Effector memory CD4-positive, alpha-beta T cell (primary cell): ENCODE measurements at places on chromosomes 16 and 17.

GRCh38 chr17:2814049-2814448, 17.8 kb downstream of the RAP1GAP2 start:
- DNase-seq: no peak

- no peak for DNase-seq
These were observed 6.0 kb upstream of the DCXR start for GRCh38 chr17:82043507-82043906.

DNA sequence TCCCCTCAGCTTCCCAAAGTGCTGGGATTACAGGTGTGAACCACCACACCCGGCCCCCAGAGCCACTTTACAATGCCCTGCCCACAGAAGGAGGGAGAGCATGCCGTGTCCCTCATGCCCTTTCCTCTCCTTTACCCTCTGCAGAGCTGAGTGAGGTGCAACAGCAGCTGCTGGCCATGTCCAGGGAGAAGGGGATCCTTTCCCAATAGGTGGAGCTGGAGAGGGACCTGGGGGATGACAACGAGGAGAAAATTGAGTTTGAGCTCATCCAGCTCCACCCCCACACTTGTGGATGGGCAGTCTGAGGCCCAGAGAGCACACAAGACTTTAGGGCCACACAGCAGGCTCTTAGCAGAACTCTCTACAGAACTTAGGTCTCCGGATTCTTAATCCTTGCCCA, 7.9 kb upstream of the GSDMA start:
- no peak for DNase-seq

- DNase-seq: no peak
These were observed 107.1 kb downstream of the USP22 start for GRCh38 chr17:20935740-20936139.

- no peak for DNase-seq
These were observed 200.3 kb downstream of the SEC14L1 start for GRCh38 chr17:77341069-77341541.

DNA sequence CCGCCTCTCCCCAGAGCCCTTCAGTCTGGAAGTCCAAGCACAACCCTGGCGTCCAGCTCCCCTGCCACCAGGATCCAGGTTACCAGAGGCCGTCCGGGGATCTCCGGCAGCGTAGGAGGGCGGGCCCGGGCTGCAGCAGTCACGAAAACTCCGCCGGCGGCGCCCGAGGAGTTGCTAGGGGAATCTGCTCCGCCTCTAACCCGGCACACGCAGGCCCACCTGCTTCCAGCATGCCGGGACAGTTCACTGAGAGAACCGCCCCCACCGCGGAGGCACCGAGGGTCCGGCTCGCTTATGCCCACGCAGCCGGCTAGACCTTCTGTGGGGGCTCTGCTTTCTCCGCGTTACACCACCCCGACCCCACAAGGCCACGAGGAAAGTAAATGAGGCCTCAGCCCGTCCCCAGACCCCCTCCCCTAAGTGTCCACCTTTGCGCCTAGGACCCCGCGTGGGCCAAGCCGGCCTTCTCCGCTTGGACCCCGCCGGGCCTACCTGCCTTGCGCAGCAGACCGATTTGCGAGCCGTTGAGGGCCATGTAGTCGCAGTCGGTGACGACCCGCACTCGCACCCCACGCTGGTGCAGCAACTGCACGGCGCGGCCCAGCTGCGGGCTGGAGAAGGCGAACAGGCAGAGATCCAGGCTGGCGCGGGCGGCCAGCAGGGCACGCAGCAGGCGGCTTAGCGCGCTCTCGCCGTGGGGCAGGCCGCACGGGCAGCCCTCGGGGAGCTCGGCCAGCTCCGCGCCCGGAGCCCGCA, 587 bp downstream of the PLD6 start:
- DNase-seq: peak; percentile 31

DNA sequence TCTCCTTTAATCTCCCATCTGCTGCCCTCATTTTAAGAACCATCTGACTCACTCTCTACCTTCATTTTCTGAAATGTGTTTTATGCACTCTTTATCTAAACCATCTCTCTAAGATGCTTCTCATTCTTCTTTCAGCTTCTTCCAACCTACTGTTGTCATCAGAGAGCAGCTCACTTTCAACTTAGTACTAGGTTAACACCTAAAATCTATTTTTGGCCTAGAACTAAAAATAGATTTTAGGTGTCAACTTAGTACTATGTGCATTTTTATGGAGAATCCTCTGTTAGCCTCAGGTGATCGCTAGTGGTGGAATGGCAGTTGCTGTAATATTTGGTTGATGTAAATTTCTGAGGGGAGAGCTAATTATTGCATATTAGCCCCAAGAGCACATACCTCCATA, 277.1 kb downstream of the KCNJ2 start:
- DNase-seq: no peak

DNA sequence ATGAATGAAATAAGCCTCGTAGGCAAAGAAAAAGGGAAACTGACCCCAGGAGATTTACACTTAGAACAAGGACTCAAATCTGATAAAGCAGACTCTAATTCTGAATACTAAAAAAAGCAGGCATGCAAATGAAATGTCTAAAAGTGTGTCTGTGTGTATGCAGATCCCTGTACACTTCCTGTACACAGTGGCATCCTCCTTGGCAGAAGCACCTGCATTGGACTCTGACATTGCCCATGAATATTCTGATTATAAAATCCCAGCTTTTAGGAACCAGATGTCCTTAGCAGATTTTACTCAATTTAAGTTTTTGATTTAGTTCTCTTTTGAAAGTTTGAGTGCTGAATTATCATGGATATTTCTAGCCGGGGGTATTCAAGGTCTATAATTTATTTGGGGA, 306.0 kb upstream of the CDH8 start:
- DNase-seq: no peak

DNA sequence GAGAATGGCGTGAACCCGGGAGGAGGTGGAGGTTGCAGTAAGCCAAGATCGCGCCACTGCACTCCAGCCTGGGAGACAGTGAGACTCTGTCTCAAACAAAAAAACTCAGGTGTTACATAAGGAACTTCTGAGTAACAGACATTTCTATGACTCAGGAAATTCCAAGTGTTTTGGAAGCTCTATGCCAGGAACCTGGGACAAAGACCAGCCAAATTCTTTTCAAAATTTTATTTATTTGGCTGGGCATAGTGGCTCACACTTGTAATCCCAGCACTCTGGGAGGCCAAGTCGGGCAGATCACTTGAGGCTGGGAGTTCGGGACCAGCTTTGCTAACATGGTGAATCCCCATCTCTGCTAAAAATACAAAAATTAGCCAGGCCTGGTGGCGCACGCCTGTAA, 5.2 kb upstream of the SH2B1 start:
- no peak for DNase-seq

- DNase-seq: no peak
These were observed 26.6 kb downstream of the C16orf74 start for GRCh38 chr16:85724126-85724879.

- DNase-seq: no peak
These were observed 18.6 kb downstream of the ST6GALNAC2 start for GRCh38 chr17:76566988-76567431.

- no peak for DNase-seq
These were observed 100.7 kb downstream of the LYRM1 start for GRCh38 chr16:21001262-21001661.

GRCh38 chr17:31794111-31794510, 64.9 kb downstream of the COPRS start:
- DNase-seq: no peak

DNA sequence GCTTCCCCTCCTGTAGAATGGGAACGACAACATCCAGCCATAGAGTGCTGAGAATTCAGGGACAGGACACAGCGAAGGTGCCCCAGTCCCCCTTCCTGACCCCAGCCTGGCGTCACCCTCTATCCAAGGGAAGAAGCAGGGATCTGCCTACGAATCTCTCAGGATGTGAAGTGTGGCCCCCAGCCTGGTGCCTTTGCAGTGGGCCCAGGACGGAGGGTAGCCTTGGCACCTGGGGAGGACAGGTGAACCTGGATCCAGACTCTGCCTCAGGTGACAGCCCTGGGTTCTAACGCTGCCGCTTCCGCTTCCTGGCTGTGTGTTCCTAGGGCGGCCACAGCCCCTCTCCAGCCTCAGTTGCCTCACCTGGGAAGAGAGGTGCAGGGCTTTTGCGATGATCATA, 36.4 kb downstream of the JPH3 start:
- DNase-seq: no peak

- DNase-seq: no peak
These were observed 21.0 kb upstream of the ENDOV start for GRCh38 chr17:80393961-80394360.

GRCh38 chr16:80580109-80580832, 39.5 kb downstream of the DYNLRB2 start:
- peak; percentile 14 for DNase-seq

GRCh38 chr16:57144027-57144426, 41.8 kb downstream of the PSME3IP1 start:
- no peak for DNase-seq

- no peak for DNase-seq
These were observed 24.9 kb upstream of the BEAN1 start for GRCh38 chr16:66402166-66402565.

GRCh38 chr16:25111403-25112166, at the start of gene LCMT1:
Gene LCMT1, plus strand, starts transcription at chr16:25111742. Its CDS starts 142 bp downstream, at chr16:25111884.
- DNase-seq: peak; percentile 88

DNA sequence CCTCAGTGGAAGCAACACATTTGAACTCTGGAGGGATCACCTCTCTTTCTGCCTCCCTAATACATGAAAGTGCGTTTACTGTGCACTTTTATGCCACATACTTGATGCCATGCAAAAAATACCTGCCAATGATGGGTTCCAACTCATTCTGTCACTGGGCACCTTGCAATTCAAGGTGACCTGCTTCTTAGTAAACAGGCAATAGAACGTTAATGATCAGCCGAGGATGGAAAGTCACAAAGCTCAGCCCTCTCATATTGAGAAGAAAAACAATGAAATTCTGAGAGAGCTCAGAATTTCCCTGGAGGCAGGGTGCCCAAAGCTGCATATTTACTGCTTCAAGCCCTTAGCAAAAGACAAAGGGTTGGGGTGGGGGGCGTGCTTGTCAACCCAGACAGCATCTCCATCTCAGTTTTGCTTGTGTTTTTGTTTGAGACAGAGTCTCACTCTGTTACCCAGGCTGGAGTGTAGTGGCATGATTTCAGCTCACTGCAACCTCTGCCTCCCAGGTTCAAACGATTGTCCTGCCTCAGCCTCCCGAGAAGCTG, 23.2 kb downstream of the LITAF start:
- DNase-seq: no peak

DNA sequence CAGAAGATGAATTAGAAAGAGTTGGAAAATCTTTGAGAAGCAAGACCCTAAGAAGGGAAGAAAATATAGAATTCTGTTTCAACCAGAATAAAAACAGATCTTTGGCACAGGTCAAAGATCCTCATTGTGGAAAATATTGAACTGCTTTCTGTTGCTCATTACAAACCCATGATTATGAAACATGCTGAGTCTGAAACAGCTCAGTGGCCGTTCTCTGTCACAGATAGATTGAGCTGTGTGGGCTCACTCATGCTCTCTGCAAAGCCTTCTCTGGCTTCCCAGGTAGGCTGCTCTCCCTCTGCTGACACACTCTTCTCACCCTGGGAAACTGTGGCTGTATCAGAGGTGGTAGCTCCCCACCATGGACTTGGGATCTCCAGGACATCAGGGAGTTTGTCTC, 3.4 kb upstream of the KRT38 start:
- DNase-seq: no peak

- DNase-seq: no peak
These were observed 19.5 kb downstream of the C16orf90 start for GRCh38 chr16:3475604-3476375.

DNA sequence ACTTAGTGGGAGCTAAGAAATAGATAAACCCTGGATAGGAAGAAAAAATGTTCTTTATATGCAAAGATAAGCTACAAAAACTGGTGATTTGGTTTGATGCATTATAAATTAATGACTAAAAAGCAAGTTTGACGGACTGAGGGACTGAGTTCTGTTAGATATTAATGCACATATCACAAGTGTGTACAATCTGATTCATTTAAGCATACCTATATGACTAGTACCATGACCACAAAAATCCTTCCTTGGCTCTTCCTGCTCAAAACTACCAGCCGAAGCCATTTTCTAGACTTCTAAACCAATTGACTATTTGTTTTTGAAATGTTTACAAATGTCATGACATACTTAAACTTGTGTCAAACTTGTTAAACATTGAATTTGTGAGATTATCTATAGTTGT, 374.5 kb upstream of the MON1B start:
- DNase-seq: no peak

GRCh38 chr16:63057341-63057740, 1021.1 kb upstream of the CDH8 start:
- DNase-seq: no peak

GRCh38 chr16:21959050-21959449, 5.9 kb downstream of the UQCRC2 start:
- DNase-seq: no peak

DNA sequence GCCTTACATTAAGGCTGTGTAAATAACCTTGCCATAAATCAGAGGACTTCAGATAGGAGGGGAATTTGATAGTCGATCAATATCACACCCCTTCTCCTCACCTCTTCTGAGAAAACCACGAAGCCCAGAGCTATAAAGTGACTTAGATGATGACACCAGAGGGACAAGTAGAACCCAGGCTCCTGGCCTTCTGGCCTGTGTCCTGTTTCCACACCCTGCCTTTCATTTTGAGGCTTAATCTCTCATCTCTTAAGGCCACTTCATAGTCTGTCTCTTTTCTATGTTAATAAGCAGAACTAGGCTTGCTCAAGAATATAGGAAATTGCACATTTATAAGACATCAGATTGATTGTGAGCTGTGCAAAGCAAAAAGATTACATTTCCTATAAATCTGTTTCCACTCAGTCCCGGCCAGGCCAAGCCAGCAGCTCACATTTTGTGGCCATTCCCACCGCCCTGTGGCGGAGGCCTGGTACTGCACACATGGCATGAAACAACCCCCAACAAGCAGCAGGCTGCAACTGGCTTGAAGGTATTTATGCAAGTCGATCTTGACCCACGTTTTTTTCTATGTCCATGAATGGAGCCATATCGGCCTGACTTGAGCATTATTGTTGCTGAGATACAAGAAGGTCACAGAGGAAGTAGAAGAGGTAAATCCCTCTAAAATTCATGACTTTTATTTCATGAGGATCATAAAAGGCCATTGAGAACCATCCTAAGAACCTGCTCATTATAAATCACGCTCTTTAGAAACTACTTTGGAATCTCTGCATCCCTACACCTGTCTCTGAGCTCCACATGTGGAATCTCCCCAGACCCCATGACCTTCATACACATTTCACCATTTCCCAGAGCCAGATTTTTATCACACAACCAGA, 93.7 kb downstream of the PMP22 start:
- no peak for DNase-seq

DNA sequence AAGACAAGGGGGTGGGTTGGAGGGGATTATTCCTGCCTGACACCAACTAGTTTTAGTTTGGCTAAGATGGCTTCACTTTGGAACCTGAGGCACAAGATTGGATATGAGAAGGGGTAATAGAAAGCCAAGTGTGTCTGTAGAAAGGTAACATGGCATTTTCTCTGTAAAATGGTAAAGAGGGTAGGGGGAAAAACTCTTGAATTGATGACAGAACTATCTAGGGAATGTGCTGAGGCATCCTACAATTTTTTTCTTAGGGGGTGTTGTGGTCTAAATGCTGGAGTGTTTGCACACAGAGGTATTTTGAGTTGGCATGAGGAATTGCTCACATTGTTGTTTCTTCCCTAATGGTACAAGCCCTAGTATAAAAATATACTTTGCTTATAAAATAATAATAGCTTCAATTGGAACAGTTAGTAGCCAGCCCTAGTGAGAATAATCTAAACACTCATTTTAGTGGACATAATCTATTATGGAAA, 25.8 kb downstream of the YPEL2 start:
- no peak for DNase-seq

GRCh38 chr16:4021916-4022315, 94.3 kb downstream of the ADCY9 start:
- no peak for DNase-seq
